Left cardiac atrium (tissue), 4 donors: ENCODE measurements at places on chromosomes 11 and 22. TPM values are rescaled to one million over a fixed set of nuclear protein-coding genes. Genes with fewer than 3 reads are reported as not detected.
A peak's percentile ranks its signal among the peaks of the same experiment; 100 is the strongest.

The AQP11 gene
- 0.73 TPM for total RNA-seq

The MISFA gene
- 5.9 TPM for total RNA-seq

The IL18 gene
- total RNA-seq, result 6.0 TPM

The FGF19 gene
- total RNA-seq, result not detected

The DRD4 gene
- total RNA-seq, result 0.15 TPM

The SLC22A25 gene
- not detected for total RNA-seq

- no peak for DNase-seq
These were observed 7.6 kb upstream of the ASCL2 start for GRCh38 chr11:2277933-2278523.

DNA sequence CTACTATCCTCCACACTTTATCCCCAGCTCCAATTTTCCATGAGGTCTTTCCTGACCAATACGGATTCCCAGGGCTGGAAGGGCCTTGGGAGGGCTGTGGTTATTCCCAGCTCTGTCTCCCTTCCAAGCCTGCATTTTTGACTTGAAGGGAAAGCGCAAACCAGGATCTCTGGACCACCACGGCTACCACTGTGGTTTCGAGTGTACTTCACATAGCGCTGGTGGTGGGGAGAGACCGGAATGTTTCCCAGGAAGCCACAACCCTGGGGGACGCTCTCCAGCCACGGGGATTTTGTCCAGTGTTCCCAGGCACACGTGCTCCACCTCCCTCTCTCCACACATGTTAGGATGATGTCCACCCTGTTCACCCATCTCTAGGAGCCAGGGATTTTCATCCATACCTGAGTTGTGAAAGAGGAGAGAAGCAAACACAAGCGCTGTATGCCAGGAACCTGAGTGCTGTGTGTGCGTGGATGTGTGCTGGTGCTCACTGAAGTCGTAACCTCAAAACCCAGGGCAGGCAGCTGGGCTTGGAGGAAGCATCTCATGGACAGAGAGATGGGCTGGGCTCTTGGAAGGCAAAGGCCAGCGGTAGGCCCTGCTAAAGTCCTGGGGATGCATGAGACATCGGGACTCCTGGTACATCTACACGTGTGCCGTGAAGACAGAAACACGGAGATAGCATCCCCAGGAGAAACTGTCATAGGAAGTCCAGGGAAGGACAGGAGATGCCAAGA, 1.3 kb upstream of the NPTXR start:
- no peak for DNase-seq

GRCh38 chr22:49322231-49322630, 505.4 kb downstream of the BRD1 start:
- no peak for DNase-seq

DNA sequence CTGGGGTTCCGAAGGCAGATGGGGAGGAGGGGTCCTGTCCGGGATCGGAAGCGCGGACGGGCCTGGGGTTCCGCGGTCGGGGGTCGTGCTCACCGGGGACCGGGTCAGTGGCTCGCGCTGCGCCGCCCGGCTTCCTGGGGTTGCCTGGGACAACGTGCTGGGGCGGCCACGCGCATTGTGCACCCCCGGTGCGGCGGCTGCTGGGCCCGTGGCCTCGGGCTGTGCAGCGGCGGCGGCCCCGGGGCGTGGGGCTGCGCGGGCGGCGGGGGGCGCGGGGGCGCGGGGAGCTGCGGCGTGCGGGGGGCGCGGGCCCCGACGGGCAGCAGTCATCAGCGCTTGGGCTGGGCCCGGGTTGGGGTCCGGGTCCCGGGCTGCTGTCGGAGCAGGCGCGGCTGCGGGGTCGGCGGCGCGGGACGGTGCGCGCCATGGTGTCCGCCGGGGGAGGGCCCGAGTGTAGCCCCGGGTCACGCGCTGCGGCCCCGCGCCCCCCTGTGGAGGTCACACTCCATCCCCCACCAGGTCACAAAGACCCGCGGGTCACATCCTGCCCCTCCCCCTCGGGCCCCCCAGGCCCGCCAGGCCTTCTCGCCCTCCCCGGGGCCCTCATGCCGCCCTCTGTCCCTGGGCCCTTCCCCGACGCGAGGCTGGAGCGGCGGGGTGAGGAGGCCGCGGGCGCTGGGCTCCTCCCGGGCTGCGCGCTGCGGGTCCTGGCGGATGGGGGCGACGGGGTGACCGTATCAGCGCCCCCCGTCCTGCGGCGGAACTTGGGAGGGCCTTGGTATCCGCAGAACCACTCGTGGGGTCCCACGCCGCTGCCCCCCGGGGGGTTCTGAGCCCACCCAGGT, at the start of gene TTLL8:
Gene TTLL8, minus strand, starts transcription at position 238 of the 845 bp plus-strand sequence.
- no peak for DNase-seq

DNA sequence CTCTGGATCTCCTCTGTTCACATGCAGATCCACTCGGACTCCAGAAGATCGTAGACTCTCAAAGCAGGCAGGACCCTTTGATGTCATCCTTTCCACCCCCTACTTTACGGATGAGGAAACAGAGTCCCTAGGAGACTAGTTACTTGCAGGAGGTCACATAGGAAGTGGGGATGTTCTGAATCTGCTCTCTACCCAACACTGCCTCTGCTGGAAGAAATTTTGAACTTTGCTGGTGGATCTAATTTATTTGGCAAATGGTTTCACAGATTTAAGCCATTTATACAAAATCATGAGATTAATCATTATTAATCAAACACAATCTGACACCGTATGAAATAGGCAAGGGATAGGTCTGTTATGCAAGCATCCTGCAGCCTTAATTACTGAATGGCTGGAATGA, 55.0 kb upstream of the USP47 start:
- DNase-seq, result no peak

DNA sequence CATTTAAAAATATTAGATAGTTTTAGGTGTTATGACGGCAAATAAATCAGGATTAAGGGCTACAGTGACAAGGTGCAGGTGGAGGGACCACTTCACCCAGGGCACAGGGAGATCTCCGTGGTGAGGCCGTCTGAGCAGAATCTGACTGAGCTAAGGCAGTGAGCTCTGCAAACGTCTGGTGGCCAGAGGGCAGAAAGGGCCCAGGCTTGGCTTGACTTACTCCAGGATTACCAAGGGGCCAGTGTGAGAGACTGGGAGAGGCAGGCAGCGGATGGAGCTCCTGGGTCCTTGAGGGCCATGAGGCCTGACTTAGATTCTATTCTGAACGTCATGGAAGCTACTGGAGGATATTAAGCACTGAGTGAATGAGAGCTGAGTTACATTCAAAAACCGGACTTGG, 125.9 kb upstream of the B3GAT1 start:
- DNase-seq, result no peak

DNA sequence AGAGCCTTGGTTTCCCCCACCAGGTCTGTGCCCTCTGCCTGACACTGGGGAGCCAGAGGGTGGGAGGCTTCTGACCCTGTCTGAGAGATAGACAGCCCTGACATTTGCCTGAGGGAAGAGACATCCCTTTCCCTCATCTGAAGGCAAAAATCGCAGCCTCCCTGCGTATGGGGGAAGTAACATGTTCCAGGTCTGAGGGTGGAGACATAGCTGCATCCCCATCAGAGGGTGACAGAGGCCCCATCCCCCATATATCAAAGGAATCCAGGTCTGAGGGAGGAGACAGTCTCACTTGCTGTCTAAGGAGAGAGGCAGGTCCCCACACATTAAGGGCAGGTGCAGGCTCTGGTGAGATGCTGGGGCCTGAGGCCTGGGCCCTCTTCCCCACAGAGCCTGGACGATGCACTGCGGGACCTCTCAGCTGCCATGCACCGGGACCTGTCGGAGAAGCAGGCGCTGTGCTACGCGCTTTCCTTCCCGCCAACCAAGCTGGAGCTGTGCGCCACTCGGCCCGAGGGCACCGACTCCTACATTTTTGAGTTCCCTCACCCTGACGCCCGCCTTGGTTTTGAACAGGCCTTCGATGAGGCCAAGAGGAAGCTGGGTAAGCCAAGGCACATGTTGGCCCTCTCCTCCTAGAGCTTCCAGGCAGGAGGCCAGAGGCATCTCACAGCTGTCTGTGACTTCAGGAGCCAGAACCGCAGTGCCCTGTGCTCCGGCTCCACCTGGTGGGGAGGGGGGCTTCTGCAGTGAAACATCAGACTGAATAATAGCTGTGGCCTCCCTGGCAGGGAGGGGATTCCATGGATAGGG, 16.1 kb upstream of the RELT start:
- DNase-seq, result no peak

DNA sequence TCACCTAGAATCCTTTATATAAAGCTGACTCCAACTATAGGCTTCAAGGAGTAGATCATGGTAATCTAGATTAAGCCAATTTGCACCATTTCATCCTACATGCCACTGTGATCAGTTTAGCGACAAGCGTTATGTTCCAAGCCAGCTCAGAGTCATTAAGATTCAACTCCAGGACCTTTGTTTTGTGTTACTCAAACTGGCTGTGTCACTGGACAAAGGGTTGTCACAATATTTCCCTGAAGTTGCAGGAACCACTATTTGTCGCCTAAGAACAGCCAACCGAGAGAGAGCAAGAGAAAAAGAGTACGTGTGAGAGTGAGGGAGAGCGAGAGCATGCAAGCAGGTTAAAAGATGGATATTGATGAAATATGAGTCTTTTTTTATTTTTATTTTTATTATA, 104.8 kb downstream of the USP35 start:
- DNase-seq, result no peak

GRCh38 chr11:115333121-115333520, 171.1 kb downstream of the CADM1 start:
- DNase-seq, result no peak

GRCh38 chr11:77038029-77038824, 4.0 kb downstream of the B3GNT6 start:
- DNase-seq, result no peak

DNA sequence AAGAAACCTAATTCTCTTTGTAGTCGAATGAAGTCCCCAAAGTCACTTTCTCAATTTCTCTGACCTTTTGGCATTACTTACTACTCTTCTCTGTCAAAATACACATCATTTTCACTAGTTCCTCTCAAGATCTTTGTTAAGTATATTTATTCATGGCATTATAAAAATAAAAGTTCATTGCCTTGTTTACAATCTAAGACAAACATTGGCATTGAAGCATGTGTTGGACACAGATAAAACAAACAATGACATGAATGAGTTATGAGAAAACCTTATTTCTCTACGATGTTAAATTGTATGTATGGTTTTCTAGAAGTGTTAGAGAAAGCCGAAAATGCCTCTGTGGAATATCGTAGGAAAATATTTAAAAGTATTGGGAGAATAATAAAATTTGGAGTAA, 8.6 kb upstream of the OR51G1 start:
- no peak for DNase-seq

- DNase-seq, result peak; percentile 92
These were observed 22.0 kb downstream of the TEF start for GRCh38 chr22:41403532-41404318.

GRCh38 chr11:62810748-62811147, 5.5 kb upstream of the NXF1 start:
- DNase-seq, result no peak

GRCh38 chr22:36246718-36247117, 6.2 kb upstream of the APOL1 start:
- no peak for DNase-seq

GRCh38 chr11:133950874-133951326, 5.9 kb downstream of the IGSF9B start:
- DNase-seq, result peak; percentile 69

- no peak for DNase-seq
These were observed 3.6 kb downstream of the NRXN2 start for GRCh38 chr11:64719406-64719805.

- no peak for DNase-seq
These were observed 186.1 kb upstream of the E2F8 start for GRCh38 chr11:19426756-19427403.

DNA sequence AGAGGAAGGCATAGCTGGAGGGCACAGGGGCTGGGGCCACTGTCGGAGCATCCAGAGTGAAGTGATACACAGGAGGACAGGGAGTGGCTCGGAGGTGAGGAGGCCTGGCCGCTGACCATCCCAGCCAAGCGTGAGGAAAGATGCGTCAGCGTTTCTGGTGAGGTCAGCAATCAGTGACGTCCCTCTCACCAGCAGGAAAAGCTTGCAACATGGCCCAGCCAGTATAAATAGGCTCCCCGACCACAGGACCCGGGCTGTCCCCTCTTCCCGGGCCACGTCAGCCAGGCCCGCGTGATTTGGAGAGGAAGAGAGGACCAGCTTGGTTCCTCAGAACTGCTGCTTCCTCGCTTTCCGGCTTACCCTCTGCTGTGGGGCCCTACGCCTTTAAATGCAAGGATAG, 4.2 kb upstream of the OSM start:
- DNase-seq, result peak; percentile 68

- DNase-seq, result no peak
These were observed 531.9 kb upstream of the ISX start for GRCh38 chr22:34534101-34534500.

DNA sequence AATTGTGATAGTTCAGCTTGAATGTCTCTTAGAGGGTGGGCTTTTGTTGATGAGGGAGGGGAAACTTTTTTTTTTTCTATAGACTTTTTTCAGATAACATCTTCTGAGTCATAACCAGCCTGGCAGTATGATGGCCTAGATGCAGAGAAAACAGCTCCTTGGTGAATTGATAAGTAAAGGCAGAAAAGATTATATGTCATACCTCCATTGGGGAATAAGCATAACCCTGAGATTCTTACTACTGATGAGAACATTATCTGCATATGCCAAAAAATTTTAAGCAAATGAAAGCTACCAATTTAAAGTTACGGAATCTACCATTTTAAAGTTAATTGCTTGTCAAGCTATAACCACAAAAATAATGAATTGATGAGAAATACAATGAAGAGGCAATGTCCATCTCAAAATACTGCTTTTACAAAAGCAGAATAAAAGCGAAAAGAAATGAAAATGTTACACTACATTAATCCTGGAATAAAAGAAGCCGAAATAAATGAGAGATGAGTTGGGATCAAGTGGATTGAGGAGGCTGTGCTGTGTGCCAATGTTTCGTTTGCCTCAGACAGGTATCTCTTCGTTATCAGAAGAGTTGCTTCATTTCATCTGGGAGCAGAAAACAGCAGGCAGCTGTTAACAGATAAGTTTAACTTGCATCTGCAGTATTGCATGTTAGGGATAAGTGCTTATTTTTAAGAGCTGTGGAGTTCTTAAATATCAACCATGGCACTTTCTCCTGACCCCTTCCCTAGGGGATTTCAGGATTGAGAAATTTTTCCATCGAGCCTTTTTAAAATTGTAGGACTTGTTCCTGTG, 3.9 kb downstream of the MALAT1 start:
- DNase-seq, result no peak

- DNase-seq, result peak; percentile 15
These were observed 78.4 kb downstream of the MED15 start for GRCh38 chr22:20585639-20586402.

GRCh38 chr11:59158206-59159068, 13.5 kb upstream of the DTX4 start:
- peak; percentile 34 for DNase-seq

DNA sequence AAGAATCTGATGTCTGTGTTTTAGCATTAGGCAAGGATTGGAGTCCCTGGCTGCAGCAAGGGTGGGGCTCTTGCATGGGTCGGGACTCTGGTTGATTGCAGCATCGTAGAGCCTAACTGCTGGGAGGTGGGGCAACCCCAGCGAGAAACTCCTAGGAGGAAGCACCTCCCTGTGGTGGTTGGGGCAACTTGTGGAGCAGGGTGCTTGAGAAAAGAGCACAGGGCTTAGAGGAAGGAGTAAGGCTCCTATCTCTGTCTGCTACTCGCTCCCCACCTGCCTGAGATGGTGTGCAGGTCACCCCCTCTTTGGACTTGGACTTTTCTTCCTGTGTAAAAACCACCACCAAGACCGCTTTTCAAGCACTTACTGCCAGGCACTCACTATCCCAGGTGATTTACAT, 15.6 kb downstream of the SREBF2 start:
- peak; percentile 37 for DNase-seq

GRCh38 chr11:16043617-16044016, 312.7 kb downstream of the SOX6 start:
- peak; percentile 21 for DNase-seq
